ENCODE measurements at places on chromosomes 4 and X.

DNA sequence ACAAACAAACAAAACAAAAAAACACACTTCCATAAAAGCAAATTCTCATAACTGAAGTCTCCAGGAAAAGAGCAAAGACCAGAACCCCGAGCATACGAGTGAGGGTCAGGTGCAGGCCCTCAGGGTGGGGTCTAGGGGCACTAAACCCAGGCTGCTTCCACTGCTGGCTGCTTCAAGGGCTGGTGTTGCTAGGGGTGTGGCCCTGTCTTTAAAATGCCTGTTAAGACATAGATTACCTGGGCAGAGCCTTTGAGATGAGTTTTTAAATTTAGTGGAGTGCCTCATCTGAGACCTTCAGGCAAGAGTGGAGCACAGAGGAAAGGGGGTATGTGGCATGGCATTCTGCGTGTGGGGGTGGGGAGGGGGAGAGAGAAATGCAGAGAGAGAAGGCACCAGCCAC is 87.0 kb downstream of the FHDC1 start:
- DNase-seq: no peak

DNA sequence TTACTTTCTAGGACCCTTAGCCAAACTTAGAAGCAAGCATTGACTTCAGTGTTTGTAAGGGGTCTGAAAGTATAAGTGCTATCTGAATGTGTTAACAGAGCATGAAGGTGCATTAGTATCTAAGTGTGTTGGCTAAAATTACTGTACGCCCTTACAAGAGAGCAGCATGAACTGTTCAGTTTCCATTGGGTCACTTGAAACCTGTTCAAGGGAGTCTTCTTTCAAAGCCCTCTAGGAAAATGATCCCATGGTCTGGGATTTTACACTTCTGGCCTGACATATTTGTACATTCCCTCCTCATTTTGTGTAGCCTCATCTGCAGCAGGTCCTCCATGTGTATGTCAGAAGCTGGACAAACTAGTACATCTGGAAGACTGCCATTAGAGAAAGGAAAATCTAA is 3.2 kb downstream of the PRDX4 start:
- no peak for DNase-seq

DNA sequence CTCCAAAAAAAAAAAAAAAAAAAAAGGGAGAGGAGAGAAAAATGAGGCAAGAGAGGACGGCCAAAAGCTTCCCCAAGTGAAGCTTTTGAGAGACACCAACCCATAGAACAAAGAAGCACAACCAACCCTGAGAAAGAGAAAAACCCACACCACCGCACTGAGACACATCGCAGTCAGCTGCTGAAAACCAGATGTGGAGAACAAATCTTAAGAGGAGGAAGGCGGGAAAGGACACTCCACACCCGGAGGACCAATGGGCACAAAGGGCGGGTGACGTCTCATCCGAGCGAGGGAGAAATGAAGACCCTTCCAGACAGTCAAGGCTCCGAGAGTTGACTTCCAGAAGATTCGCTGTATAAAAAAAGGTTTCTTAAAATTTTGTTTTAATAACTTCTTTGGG is 112.1 kb downstream of the AFAP1 start:
- DNase-seq: no peak

- no peak for DNase-seq
These were observed 303.5 kb downstream of the SPRY1 start for GRCh38 chr4:123699880-123700771.

- DNase-seq: no peak
These were observed 521.0 kb upstream of the IGFBP7 start for GRCh38 chr4:57631147-57631546.

- DNase-seq: no peak
These were observed 157.8 kb upstream of the AADAT start for GRCh38 chr4:170247596-170247995.

DNA sequence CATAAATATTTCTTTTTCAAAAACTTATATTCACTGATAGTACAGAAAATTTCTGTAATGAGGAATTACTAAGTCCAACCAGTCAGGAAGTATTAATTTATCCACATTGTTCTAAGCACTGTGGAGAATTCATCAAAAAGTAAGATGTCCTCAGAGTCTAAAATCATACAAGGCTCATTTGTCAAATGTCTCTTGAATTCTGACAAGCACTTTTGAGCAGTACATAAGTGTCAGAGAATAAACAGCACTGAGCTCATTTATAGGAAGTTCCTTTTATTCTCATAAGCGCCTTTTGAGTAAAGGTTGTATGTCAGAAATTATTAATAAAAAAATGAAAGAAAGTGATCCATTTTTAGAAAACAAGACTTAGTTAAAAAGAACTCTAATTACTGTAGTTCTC is 523.2 kb upstream of the EPHA5 start:
- DNase-seq: no peak

DNA sequence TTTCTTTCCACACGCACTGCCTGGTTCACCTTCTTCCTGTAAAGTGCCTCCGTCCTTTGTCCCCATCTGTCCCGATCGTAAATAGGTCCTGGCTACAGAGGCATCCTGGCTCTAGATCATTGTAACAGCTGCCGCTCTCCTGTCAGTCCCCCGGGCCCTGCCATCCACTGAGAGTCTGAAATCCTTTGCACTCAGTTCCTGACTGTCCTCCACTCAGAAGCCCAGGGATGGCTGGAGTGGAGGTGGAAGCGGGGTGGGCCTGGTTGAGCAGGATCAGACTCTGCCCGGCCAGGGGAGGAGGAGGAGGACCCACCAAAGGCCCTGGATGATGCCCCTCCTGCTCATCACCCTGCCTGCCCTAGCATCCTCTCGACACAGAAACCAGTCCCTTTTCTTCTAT is 29.8 kb downstream of the PIGG start:
- no peak for DNase-seq

GRCh38 chr4:17930256-17930655 is 91.3 kb downstream of the LCORL start:
- no peak for DNase-seq

DNA sequence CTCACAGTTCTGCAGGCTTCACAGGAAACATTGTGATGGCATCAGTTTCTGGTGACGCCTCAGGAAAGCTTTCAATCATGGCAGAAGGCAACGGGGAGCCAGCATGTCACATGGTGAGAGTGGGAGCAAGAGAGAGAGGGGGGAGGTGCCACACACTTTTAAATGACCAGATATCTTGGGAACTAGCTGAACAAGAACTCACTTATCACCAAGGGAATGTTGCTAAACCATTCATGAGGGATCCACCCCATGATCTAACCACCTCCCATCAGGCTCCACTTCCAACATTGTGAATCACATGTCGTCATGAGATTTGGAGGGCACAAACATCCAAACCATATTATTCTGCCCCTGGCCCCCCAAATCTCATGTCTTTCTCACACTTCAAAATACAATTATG is 43.3 kb upstream of the GPR173 start:
- DNase-seq: no peak

DNA sequence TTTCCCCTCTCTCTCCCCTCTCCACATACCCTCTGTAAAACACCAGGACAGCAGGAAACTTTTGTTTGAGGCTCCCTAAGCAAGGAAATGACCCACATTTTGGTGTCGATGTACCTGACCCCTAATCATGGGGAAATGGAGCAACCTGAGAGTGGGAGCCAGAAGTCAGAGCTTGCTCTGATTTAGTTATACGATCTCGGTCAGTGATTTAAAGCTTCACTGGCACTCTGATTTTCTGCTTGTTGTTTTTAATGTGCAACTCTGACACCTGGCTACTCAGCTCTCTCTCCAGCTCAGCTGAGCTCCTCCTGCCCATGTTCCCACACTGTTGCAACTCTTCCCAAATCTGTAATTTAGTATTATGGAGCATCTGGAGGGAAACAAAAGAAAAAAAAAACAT is 408.6 kb downstream of the ADAM29 start:
- DNase-seq: no peak

GRCh38 chr4:29467044-29467717 is 1253.0 kb upstream of the PCDH7 start:
- DNase-seq: no peak

- DNase-seq: peak; percentile 11
These were observed 1.2 kb downstream of the TMSB4X start for GRCh38 chrX:12975991-12976558.

GRCh38 chrX:27860337-27860736 is 52.5 kb downstream of the MAGEB10 start:
- DNase-seq: no peak

DNA sequence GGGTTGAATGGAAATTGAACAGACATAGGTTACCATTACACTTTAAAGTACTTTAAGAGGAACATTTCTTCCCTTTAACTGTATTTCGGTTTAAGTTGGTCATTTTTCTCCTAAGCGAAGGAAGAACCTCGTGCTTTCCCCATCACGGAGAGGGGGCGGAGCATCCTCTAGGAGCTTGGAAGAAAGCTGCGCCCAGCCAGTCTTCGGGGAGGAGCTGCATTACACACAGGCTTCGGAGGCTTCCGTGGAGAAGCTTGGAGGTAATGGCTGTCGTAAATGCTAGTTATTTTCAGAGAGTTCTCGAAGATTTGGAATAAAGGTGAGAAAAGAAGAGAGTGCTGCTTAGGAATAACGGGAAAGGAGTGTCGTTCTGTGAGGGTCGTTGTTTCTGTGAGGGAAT is at the start of gene PWWP3B:
PWWP3B (plus strand) TSS at position 199 of the 400 bp plus-strand sequence. CDS start 37,128 bp downstream, outside the sequence.
- DNase-seq: no peak

DNA sequence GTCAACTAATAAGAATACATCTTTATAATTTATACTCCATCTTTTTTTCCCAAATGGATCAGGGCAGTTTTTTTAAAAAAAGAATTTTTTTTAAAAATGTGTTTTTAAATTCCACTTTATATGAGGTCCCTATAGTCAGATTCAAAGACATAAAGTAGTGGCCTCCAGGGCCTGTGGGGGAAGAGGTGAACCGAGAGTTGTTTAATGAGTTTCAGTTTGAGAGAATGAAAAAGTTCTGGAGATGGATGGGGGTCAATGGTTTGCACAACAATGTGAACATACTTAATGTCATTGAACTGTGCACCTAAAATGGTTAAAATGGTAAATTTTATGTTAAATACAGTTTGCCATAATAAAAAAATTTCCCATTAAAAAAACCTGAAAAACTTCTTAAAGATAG is 53.8 kb downstream of the ZNF827 start:
- DNase-seq: no peak

Data from activated CD4-positive, CD25-positive, alpha-beta regulatory T cell (primary cell).